ENCODE measurements at places on chromosomes 3 and 15.

GRCh38 chr3:191320316-191320715, 8.9 kb upstream of the CCDC50 start:
- DNase-seq = no peak

DNA sequence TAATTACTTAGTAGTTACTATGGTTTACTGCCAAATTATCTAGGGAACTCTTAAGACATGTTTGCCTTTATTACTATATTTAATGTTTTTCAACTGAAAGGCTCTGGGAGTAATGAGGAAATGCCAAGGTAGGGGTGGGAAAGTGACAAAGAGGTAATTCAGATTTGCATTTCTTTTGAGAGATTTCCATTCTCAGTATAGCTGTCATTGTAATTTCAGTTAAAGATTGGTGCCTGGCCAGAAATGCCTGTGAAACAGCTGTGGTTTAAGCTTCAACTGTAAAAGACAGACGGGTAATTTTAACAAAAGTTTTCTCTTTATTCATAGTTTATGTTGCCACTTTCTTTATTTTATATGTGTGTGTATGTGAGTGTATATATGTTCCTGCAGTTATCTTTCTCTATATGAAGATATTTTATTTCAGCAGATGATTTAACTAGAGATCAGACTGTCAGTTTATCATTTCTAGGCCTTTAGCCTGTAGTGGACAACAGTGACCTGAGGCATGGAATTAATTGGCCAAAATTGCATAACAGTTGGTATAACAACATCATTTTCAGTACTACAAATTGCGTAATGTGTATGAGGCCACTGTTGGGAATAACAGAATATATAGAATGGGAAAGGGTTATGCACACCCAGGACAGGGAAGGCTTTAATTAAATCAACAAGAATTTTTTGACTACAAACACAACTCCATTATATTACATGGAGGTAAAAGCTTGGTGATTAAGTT, 119.0 kb downstream of the BBX start:
- no peak for DNase-seq

GRCh38 chr3:130700541-130700940, 46.1 kb downstream of the PIK3R4 start:
- no peak for DNase-seq

DNA sequence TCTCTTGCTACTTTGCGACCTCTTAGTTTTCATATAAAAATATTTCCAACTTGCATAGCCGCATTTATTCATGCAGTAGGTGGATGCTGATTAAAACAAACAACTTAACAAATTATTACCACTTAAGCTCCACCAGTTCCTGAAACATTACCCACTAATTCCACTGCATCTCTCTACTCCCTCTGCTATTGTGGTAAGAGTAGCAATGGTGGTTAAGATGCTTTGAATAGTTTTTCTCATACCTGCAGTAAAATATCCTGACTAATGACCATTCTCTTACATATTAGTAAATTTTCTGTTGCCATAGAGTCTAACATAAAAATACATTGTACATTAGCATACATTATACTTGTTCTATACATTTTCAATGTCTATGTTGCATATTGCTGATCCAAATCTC, 397.6 kb upstream of the PLSCR5 start:
- no peak for DNase-seq

DNA sequence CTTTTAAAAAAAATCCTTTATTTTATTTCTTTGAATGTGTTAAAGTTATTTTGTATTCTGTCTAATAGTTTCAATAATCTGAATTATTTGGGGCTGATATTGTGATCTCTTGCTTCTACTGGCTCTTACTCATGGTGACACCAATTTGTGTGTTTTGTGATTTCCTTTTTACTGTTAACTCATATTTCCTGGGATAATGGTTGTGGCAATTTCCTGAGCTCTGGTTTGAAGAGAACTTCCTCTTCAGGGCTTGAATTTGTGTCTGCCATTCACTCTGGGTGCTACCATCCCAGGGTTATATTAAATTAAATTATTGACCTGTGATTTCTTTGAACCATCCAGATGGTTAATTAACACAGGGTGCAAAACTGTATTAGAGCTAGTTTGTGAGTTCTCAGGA, 60.4 kb upstream of the RNF7 start:
- DNase-seq = no peak

- DNase-seq = no peak
Observed at GRCh38 chr3:37852097-37852496, 9.6 kb upstream of the CTDSPL start.

DNA sequence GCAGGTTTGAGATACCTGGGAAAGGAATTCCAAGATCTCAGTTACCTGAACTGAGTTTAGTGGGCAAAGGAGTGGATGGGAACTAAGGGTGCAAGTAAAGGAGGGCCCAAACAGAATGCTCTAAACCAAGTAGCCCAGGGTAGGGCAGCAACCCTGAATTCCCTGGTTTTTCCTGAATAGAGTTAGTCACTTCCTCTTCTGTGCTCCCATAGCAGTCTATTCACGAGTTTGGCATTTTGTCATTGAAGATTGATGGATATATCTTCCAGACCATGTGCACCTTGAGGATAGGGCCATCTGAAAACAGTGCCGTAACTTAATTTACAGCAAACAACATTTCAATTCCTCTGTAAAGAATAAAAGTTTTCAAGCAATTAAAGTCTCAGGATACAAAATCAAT, 18.5 kb upstream of the PTX3 start:
- no peak for DNase-seq

DNA sequence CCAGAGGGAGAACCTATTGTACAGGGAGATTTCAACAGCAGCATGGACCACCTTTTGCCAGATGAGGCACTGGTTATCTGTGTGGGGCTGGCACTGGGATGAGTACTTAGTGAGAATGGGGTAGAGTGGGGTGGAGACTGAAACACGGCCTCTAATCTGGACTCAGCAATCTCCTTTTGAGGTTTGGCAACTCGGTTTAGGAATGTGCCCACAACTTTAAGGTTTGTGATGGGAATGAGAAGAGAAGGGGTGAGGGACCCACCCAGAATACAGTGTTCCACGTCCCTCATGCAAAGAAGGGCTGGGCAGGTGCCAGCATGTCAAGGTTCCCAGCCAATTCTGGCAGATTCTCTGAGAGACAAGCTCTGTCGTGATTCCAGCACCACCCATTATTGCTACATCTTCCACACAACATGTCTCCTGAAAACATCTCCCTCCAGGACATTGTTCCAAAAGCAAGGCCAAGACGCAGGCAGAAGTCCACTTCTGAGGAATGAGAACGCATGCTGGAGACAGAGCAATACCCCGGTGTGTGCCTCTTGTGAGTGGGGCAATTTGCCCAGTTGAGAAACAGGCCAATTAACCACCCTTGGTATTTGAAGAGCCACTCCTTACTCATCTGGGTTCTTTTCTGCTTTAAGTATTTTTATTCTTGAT, 37.5 kb upstream of the CCR4 start:
- DNase-seq = no peak

DNA sequence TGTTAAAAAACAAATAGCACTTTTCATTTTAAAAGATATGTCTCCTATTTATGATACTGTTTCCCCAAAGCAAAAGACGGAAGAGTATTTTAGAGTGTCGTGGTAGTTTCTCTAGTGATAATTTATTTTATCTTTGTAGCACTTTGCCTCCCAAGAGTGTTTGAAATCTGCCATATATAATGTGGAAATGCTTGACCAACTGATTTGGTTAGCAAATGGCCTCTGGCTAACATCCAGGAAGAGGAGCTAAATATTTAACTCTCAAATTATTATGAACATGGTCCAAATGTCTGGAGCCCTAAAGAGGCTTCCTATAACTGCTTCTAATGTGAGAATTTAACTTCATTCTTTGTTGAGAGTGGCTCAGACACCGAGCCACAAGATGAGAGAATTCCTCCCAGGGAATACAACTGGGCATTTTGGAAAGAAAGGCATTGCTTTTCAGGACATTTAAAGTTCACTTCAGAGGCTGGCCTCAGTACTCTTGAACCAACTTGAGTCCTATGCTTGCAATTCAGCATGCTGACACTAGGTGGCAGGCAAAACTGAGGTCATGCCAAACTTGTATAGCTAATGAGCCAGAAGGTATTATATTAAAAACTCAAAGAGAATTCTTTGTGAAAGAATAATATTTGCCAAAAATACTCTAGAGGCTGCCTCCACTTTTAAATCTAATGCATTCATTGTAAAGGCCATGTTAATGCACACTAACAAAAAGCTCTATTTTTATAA, 104.5 kb downstream of the RARB start:
- no peak for DNase-seq

- DNase-seq = no peak
Observed at GRCh38 chr3:69294014-69294766, 91.7 kb downstream of the FRMD4B start.

GRCh38 chr15:57422113-57422754, 45.9 kb downstream of the CGNL1 start:
- DNase-seq = no peak

DNA sequence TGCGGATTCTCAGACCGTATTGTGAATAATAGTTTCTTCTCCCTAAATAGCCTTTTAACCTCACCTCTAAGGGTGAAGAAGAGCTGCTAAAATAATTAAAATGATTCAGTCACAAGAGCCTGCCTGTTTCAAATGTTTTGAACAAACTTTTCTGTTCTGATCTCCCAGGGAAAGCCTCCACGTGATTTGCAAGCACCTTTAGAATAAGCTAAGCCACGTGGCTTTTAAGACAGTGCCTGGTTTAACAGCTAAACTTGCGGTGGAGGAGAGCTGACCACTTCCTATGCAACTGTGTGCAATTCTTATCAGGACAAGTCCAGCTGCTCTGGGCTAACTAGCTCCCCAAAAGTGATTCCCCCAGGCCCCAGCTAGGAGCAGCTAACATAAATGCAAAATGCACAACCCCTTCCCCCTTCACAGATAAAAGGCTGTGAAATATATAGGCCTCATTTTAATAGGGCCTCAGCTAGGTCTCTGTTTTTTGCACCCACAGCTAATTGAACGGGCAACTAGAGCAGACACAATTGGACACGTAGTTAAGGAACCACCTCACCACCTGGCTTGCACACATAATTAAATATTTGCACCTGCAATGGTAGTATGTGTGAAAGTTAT, 401.2 kb upstream of the NR2F2 start:
- no peak for DNase-seq

DNA sequence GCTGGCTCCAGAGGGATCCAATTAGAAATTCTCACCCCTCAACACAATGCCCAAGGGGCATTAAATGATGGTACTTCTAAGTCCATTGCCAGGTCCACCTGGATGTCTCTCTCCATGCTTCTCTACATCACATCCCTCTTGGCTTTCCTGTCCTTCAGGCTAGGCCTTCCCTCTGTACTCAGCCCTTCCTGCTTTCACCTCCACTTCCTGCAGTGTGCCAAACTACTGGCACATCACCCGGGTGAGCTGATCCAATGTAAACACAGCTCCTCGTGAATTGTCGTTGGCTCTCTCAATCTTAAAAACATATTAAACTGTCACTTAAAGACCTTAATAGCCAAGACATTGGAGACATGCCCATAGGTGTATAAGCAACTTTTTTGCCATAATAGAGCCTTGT, 4.0 kb downstream of the LMCD1 start:
- no peak for DNase-seq

- no peak for DNase-seq
Observed at GRCh38 chr3:32045091-32045915, 61.1 kb upstream of the GPD1L start.

GRCh38 chr3:187799942-187800641, 54.8 kb upstream of the BCL6 start:
- DNase-seq = no peak

- no peak for DNase-seq
Observed at GRCh38 chr15:40344631-40345120, 3.9 kb upstream of the CCDC9B start.

DNA sequence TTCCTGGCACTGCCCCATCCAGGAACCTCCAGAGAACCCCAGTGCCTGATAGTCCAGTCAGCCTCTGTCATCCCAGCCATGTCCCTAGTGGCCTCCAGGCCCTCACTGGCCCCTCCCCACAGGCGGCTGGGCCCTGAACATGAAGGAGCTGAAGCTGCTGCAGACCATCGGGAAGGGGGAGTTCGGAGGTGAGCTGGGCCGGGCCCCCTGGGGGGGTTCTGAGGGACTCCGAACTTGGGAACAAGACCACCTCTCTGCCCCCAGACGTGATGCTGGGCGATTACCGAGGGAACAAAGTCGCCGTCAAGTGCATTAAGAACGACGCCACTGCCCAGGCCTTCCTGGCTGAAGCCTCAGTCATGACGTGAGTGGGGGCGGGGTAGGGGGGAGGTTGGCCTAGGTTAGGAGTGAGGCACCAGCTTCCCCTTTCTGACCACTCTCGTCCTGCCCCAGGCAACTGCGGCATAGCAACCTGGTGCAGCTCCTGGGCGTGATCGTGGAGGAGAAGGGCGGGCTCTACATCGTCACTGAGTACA, 12.0 kb upstream of the LMAN1L start:
- DNase-seq = no peak

DNA sequence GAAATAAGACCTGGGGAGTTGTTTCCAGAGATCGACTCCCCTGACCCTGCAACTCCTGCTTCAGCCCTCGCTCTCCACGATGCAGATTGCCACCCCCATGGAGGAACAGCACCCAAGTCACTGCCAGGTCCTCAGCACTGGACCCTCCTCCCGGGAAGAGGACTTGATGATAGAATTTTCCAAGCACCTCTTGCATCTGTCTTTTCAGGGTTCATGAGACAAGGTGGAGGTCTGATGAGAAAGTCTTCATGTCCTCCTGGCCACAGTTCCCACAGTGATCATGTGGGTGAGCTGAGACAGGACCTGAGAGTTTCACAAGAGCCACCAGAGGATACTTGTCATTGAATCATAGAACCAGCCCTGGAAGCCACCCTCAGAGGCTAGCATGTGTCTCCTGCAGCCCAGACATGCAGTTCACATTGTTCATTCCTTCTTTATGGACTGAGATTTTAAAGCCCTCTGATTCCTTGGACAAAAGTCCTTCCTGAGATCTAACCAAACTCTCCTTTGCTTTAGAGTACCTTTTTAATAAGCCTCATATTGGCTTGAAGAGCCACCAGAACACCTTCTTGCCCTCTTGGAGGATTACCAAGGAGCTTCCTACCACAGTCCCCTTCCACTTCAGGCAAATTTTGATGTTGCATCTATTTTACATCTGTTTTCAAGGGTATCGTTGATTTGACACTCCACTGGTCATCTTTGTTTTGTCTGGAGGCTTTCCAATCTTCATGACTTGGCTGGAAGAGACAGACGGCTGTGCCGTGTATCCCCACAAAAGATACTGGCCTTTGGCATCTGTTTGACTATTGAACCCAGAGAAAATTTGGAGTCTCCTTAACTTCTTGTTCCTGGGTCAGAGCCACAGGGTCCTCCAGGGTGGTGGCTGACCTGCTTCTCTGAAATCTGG, 224.8 kb upstream of the BHLHE40 start:
- no peak for DNase-seq
